HCEC 1CT (cell line): ENCODE measurements at places on chromosomes 3 and 15.

GRCh38 chr15:67825881-67826716 is 790 bp downstream of the SKOR1 start:
- no peak for DNase-seq

DNA sequence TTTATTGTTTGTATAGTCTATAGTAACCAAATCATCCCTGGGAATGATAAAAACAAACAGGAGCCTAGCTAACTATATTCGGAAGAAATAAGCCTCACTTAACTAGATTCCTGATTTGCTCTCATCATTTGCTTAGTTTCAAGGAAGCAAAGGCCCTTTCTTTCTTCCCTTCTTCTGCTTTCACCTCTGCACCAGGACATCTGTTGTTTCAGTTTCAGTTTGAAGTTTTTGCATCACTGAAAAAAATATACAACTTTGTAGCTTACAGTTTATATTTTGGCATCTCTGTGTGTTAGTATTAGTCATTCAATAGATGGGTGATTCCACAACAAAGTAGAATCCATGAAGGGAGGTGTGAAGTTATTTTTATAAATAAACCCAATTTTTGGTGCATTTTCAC is 113.6 kb upstream of the SNTN start:
- DNase-seq, result peak; percentile 19

GRCh38 chr3:7518026-7518425 is 657.1 kb downstream of the GRM7 start:
- DNase-seq, result no peak

DNA sequence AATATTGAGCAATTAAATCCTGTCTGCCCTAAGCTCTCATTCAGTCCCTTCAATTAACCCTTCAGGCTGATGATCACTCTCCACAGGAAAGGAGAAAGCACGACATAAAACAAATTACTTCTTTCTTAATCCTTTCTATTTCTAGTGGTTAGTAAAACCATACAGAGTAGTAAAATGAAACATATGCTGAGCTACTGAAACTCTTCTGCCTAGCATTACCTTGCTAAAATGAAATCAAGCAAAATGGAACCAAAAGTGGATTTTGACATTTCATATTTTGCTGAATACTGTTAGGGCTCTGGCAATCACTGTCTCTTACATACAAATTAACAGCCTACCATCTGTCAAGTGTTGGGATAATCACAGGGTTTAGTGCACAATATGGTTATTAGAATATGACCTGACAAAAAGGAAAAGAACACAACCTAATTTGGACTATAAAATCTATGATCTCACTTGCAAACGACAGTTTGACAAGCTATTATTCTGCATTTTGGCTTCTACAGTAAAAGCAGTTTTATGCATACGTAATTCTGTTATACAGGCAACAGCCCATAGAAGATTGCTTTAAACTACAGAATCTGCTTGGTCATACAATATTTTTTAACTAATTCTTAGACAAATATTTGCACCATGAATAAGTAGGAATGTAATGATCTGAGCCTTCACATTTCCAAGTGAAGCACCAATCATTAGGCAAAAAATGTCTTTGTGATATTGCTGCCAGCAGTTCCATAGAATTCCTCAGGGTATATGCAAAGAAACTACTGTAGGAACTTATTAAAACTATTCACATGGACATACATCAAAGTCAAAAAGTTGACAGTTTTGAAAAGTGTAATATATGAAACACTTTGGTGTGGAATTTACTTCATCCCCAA is 105.0 kb downstream of the FHIT start:
- DNase-seq, result no peak

- peak; percentile 28 for DNase-seq
These were observed 410.6 kb upstream of the WNT5A start for GRCh38 chr3:55897573-55898224.
